ENCODE measurements at places on chromosomes 7 and 10.
A peak's percentile ranks its signal among the peaks of the same experiment; 100 is the strongest.

GRCh38 chr7:37448636-37449361, at the start of gene ELMO1:
Gene ELMO1 (minus strand): TSS chr7:37448864. CDS start chr7:37342690, 106,174 bp downstream.
- peak; percentile 67 for DNase-seq

GRCh38 chr10:60441515-60441914, 51.8 kb upstream of the ANK3 start:
- DNase-seq: no peak

DNA sequence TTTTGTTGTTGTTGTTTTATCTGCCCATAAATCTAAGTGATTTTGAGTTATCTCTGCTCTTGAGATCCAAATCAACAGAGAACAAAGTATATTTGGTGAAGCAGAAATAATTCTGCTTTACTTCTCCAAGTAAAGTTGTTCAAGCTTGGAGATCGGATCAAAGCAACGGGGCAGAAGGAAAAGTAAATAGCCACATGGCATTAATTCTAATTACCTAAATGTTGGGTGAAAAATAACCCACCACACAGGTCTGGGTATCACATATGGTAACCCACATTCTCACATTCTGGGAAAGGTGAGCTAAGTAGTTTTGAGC, 3.1 kb downstream of the NRP1 start:
- no peak for DNase-seq

DNA sequence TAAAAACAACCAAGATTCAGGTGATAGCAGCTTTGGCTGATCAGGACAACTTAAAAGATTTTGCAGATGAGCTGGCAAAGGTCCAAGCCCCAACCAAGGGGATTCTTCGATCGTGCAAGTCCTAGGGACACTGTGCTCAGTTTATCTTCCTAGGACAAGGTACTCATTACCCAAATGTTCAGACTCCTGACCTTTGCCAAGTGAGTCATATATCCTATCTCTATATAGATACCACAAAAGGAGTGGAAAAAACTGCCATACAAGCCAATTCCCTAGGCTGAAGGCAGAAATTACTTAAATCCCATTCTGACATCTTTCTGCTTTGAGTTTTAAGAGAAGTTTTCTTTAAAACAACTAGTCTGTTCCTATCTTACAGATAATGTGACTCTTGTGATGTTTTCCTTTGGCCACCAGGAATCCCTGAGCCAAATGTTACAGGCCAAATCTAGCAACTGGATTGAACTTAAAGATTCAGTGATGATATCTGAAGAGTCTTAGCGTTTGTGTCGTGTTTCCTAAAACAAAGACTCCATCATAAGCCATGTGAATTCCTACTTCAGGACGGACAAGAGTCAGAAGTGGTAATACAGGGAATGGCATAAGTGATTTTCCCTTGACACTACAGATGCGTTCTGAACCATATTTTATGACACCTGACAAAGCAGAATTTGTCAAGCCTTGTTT, 142.6 kb upstream of the ASAH2 start:
- DNase-seq: peak; percentile 45

DNA sequence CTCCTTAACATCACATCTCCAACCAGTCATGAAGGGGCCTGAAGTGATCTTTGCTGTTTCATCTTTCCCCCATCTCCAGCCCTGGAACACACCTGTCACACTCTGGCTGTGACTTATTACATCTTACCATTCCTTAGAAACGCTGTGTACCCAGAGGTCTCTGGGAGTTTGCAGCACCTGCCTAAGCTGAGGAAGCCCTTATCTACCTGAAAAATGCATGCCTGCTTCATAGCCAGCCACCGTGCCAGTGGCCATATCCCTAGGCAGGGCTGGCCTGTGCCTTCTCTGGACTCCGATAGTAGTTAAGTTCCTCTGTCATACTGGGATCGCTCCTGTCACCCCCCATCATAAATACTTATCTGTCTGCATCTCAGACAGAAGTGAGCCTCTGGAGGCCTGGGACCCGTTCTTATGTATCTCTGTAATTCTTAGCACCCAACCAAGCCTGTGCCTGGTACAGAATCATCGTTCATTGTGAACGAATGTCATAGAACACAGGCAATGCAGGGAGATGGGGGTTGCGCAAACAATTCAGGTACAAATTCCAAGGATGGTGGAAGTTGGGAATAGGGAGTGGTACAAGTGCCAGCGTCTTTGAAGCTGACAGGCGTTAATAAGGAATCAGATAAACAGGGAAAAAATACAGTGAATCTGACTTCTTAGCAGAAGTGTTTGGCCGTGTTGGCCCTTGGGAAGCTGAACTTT, 254.6 kb downstream of the CAMK1D start:
- peak; percentile 64 for DNase-seq

DNA sequence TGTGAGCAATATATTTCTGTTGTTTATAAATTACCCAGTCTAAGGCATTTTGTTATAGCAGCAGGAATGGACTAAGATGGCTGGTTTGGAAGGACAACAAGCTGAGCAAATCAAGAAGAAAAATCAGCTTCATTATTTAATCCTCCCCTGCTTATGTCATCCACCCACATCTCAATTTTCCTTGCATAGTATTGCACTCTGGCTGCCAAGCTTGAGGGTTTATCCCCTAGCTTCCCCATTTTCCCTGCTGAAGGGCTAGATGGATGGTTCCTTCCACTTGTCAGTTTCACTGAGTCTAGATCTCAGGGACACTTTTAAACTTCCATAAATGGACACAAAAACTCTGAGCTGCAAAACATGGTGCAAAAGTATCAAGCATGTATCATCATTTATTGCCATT, 75.2 kb upstream of the LAMB4 start:
- no peak for DNase-seq

GRCh38 chr7:55931421-55932151, 20.1 kb upstream of the MRPS17 start:
- DNase-seq: no peak

GRCh38 chr10:51857305-51857704, 157.9 kb upstream of the CSTF2T start:
- DNase-seq: no peak

GRCh38 chr7:36928311-36928710, 204.0 kb upstream of the AOAH start:
- DNase-seq: no peak

- DNase-seq: no peak
Observed at GRCh38 chr7:14125998-14126397, 136.5 kb upstream of the ETV1 start.

DNA sequence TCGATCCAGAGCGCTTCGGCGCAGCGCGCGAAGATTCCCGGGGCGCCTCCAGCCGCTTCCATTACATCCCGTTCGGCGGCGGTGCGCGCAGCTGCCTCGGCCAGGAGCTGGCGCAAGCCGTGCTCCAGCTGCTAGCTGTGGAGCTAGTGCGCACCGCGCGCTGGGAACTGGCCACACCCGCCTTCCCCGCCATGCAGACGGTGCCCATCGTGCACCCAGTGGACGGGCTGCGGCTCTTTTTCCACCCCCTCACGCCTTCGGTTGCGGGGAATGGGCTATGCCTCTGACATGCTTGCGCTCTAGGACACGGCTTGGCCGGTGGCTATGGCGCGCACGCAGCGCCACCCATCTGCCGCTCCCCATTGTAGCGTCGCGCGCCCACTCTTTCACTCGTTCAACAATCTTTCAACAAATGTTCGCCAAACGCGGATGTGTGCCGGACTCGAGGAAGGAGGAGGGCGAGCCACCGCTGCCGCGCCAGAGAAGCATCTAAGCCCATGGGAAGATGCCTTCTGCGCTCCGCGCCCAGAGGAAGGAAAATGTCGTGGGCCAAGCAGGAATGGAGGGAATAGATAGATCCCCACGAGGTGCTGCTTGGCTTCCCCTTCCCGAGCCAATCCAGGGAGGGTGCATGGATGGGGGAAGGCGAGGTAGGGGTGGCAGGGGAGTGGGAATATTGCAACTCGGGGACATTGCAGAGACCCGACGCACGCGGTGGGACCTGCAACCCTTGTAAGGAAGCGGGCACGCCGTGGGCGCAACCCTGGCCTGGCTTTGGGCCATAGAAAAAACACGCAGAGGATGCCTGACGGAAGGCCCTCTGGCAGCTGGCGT, 5.1 kb upstream of the CYP26A1 start:
- no peak for DNase-seq

GRCh38 chr7:148211740-148212151, 378.8 kb upstream of the C7orf33 start:
- DNase-seq: no peak

GRCh38 chr10:124534231-124534798, 72.7 kb downstream of the LHPP start:
- no peak for DNase-seq

DNA sequence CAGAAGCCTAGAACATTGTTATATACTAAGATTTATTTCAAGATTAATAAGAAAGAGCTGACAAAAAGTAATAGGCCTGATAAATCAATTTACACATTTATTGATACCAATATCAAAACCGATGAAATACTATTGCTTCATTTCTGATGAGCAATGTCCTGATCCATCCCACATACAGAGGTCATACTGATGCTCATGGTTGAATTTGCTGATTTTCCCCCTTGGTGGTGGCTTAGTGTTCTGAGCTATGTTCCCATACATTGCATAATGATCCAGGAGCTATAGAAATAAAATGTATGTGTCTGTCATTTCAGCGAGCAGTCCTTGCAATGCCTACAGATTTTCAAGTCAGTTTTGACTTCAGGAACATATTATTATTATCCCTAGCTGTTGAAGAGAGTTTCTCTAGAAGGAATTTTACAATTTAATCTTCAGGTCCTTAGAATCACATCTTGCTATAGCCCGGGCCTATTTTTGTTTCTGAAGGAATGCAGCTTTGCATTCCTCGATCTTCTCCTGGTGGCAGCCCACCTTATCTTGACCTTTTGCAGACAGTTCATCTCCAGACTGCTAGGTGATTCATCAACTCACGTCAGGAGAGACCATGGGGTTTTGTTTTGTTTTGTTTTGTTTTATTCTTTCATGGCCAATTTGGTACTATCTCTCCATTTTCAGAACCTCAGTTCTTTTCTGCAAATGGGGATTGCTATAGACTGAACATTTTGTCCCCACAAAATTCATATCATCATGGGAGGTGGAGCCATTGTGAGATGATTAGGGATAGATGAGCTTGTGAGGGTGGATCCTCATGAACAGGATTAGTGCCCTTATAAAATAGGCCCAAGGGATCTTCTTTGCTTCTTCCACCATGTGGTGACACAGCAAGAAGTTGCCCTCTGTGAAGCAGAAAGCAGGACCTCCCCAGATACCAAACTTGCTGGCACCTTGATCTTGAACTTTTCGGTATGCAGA, 465.6 kb upstream of the IGFBP3 start:
- DNase-seq: no peak

DNA sequence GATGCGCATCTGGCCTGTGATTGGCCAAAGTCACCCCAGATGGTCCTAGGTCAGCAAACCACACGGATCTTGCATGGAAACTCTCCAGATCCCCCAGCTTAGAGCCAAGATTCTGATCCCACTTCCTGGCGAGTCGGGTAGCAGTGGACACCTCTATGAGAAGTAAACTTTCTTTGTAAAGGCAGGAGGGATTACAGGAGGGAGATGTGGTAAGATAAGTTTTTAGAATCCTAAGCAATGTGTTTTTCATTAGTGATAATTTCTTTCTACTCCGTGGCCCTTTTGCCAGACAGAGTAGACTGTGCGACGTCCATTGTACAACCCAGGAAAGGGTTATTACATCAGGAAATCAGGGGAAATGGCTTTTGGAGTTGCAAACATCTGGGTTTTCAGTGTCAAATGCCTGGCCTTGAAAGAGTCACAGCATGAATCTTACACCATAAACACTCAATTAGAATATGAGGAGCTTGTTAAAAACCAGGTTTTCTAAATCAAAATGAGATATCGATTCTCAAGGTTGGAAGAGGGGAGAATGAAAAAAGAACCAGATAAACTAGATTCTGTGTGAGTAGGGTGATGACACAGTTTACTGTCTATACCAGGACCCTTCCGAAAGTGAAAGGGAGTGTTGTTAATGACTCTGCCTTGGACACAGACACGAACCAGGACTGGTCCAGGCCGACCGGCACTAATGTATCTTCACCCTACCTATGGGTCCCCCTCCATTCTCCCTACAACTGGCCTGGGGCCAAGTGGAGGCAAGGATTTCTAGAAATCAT, 61.9 kb upstream of the WAC start:
- DNase-seq: no peak

GRCh38 chr7:150335774-150336112, 5.7 kb downstream of the RARRES2 start:
- DNase-seq: no peak

GRCh38 chr10:58886406-58886805, 290.0 kb upstream of the PHYHIPL start:
- no peak for DNase-seq

DNA sequence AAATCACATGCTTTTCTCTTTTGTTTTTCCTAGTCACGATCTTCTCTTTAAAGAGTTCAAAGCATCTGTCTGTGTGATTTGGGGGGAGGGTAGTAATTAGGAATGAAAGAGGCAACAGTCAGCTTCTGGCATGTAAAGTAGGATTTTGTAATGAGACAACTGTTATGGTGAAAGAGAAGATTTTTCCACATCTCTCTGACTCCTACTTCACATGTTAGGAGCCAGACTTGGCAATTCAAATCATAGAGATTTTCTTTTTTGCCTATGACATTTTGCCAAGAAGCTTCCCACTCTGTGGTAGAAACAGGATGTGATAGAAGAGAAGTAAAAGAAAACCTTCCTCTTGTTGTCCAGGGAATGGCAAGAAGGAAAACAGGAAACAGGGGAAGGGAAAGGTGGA, 38.3 kb upstream of the KLHL7 start:
- DNase-seq: no peak

DNA sequence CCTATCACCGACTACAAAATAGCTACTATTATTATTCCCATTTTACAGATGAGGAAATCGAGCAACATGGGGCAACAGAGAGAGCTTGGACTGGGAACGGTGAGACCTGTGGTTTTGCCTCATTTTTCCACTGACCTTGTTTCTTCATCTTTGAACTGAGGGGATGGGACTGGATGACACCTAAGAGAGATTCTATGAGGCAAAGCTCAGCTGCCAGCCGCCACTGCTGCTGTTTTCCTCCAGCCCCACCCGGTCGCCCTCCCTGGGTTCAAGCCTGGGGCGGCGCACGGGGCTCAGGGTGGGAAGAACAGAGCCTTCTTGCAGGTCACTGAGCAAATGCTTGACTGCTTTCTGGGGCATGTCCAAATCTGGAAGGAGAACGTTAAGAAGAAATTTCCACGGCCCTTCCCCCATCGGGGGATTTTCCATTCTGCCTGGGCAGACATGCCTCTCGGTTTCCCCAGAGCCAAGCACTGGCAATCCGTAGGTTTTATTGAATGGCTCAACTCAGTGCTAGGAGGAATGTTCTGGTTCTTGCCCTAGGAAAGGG, 12.3 kb downstream of the DDIT4 start:
- no peak for DNase-seq

GRCh38 chr7:45570797-45571196, 3.4 kb upstream of the ADCY1 start:
- DNase-seq: no peak

DNA sequence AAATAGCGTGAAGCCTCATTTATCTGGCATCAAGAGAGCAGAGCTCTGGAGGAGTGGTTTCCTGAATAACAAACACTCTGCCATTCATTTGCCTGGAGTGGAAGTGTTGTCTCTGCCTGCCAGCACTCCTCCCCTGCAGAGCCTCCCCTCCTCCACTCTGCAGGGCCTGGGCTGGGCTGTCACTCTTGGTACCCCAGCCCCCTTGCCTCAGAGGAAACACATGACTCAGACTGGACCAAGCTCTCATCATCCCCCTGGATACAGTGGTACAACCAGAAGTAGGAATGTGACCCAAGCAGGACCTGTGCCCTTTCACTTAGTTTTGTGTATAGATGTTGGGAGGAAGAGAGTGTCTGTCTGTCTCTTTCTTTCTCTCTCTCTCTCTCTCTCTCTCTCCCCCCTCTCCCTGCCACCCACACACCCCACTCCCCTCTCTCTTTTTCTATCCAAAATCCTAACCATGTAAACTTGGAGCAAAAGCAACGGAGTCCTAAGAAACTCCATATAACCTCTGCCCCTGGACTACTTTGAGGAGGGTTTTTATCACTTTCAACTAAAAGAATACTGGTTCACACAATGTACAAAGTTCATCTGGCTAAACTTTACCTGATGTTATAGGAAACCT, 43.9 kb downstream of the DOCK4 start:
- DNase-seq: no peak
